ENCODE measurements at places on chromosomes 7 and 10.

- DNase-seq = no peak
Measured at GRCh38 chr7:36440880-36441279, 51.2 kb downstream of the ANLN start.

- no peak for DNase-seq
Measured at GRCh38 chr10:75048669-75049098, 62.8 kb upstream of the SAMD8 start.

GRCh38 chr7:153030976-153031375 lies 271.4 kb downstream of the ACTR3B start:
- no peak for DNase-seq

DNA sequence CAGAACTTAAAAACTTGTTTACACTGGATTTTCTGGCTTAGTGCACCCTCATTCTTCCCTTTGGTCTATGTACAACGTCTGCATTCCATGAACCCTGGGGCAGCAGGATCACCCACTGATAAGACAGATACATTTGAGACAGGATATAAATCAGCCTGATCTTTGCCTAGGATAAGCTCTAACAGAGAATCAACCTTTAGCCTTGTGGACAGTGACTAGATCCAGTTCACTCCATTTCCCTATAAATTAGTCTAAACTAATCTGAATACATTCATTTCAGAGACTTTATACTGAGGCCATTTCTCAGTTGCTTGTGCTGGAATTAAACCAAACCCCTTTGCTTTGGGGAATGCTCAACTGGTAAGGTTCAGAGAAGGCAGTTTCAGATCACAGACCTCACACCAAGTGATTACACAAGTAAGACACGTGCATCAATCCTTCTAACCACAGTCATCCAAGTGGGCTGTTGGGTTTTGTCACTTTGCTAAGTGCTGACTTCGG lies 639.8 kb upstream of the FZD8 start:
- no peak for DNase-seq

- no peak for DNase-seq
Measured at GRCh38 chr10:792083-792791, 102.8 kb upstream of the DIP2C start.

DNA sequence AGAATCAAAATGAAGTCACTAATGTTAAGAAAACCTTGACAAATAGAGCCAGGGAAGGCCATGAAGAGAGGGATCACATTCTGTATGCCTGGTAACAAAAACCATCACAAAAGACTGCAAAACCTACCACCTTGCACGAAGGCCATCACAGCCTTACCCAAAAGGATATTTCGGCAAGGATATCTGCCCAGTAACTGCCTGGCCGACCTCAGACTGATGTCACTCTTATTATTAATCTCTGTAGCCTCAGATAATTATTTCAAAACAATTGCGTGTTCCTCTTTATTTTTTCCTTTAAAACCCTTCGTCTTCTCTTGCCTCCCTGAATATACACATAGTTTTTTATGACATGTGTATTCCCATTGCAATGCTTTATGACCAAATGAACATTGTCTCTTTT lies 52.5 kb downstream of the CDC14C start:
- DNase-seq = no peak

DNA sequence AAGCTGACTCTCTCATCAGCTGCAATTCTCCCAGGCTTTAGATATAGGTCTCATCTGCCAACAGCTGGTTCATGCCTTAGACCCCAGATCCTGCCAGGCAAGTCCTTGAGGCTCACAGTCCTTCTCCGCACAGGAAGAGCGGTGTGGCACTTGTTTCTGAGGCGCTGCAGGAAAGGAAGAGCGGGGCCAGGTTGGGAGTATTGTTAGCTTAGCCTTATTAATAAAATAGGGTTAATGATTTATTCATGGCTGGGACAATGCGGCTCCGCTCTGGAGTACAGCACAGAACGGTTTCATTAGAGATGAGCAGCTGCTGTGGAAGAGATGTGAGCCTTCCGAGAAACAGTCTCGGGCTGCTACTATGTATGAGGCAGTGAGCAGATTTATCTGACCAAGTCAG lies 78.1 kb downstream of the FZD1 start:
- no peak for DNase-seq

DNA sequence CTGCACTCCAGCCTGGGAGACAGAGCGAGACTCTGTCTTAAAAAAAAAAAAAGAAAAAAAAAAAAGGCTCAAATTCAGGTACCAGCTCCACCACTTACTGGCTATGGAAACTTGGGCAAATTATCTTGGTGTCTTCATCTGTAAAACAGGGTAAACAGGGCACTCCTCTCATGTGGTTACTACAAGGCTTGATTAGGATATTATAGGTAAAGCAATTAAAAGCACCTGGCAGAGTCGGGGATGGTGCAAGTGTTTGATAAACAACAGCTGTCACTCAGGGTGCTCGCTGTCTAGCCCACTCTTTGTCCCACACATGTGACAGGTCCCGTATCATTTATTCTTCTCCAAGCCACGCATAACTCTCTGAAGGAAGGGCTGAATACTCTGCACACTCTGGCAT lies 96.9 kb downstream of the SORBS1 start:
- DNase-seq = no peak

- DNase-seq = no peak
Measured at GRCh38 chr10:7412237-7412927, 1.5 kb upstream of the SFMBT2 start.

DNA sequence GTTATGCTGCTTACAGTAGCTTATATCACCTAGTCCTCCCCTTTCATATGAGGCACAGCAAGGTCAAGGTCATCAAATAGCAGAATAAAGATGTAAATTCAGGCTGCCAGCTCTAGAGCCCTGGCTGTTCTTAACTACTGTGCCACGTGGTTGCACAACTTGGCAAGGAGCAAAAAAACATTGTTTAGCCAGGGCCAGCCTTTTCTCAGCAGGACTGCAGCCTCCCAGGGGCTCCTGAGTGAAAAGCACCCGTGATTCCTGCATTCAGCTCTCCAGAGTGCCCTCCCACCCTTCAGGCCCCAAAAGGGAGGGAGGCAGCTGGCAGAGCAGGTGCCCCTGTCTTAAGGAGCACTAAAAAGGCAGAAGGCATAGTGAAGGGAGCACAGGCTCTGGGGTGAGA lies 31.8 kb upstream of the TM9SF3 start:
- no peak for DNase-seq

DNA sequence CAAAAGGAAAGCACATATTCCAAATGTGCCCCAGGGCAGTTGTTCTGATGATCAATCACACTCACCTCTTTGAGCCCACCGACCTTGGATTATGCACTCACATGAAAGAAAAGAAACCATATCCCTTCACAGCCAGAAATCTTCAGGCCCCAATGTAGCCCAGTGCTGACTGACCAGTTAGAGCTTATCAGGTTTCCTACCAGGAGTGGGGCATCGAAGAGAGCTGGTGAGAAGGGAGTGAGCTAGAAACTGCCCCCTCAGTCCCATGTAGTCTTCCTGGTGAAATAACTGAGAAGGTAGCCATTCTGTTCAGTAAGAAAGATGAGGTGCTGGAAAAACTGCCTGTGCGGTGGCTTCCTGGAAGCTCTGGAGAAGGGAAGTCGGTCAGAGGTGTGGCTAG lies 32.2 kb downstream of the NRCAM start:
- no peak for DNase-seq

DNA sequence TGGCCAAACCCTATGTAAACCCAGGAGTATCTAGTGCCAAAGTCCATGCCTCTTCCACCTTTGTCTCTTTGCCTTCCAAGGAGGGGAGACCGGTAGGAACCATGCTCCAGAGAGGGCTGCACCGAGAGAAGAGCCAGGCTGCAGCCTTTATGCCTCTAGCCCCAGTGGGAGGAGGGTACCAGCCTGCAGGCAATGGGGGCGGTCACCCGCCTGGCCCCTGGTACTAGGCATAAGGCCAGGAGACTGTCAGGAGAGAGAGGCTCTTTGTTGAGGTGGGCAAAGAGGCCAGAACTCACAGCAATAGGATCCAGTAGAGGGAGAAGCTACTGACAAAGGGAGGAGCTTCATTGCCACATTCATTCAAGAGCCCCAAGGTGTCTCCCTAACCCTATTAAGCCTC lies 146.6 kb upstream of the PDE1C start:
- no peak for DNase-seq

GRCh38 chr10:55273946-55274345 lies 472.9 kb upstream of the PCDH15 start:
- DNase-seq = no peak

- DNase-seq = no peak
Measured at GRCh38 chr10:91643700-91644099, 10.8 kb upstream of the PPP1R3C start.

DNA sequence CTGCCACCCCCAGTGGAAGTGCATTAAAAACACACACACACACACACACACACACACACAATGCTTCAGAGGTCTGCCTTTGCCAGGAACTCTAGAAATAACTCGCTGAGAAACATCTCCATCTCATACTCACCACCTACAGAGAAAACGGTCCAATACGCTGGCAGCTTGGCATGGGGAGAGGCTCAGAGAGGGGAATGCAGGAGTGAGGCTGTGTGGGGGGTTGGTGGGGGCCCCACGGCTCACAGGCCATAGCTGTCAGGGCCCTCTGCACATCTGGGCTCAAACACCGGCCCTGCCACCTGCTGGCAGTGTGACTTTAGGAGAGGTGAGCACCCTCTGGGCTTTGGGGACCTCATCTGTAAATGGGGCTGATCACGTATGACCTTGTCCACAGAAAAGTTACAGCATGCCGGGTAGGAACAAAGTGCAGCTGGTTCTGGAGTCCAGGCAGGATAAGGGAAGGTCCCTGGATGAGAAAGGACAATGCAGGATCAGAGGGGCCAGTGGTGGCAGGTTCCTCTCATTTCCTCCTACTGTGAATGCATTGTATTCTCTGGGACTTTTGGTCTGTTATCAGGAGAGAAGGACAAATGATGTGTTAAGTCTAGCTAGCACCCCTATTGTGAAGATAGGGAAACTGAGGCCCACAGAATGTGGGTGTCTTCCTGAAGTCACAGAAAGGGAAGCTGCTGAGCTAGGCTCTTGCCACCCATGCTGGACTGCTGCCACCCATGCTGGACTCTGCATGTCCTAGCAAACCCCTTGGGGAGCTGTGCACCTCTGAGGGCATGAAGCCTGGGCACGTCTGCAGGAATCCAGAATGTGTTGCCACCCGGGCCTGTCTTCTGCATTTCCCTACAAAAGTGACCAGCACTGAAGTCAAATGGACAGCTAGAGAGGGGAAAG lies 404.6 kb downstream of the RPS24 start:
- DNase-seq = no peak

GRCh38 chr10:75159519-75159918 lies 48.1 kb downstream of the SAMD8 start:
- DNase-seq = no peak

GRCh38 chr10:74738985-74739567 lies 87.3 kb upstream of the KAT6B start:
- no peak for DNase-seq

DNA sequence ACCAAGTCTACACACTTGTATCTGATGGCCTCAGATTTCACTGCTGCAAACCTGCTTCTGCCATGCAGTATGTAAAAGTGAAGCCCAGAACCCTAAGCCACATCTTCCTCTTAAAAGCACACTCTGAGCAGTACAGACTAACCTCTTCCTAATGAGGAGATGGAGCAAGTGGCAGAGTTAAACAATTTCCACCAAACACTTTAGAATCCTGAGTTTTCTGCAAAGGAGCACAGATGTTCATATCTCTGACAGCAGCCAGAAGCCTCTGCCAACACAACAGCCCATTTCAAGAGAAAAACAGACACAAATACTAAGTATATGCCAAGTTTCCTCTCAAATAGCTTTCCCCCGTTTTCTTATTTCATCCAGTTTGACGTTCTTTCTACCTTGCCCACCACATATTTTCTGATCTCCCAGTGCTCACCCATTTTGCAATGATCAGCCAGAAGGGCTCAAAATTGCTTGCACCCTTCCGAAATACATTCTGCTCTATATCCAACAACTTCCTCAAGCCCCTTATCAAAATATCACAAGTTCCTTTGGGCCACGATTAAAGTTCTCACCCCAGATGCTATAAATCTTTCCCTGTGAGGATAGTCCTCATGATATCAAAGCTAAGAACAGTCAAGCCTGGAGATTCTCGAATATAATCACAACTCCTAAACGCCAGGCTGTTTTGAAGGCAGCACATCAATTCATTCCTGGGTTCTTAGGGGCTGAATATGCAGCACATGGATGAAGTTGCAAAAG lies 27.5 kb downstream of the ELMO1 start:
- no peak for DNase-seq

DNA sequence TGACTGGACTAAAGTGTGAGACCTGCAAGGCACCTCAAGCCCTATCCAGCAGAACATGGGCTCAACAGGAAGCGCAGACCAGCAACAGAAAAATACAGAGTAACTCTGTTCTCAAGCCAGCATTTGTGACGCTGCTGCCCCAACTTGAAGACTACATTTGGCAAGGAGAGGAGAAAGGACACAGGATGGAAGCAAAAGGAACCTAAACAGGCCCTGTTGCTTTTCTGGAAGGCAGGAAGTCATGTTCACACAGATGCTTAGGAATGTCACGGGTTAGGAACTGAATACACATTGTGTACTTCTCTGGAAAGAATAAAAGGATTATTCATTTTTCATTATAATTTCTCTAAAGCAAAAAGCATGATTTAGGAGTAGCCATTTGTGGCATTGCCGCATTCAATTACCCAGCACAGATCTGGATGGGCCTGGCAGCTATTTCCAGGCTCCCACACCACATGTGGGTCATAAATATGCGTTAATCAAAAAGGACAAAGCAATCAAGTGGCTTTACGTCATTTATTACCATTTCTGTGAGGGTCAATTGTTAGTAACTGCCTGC lies 19.8 kb upstream of the TOMM7 start:
- no peak for DNase-seq

- DNase-seq = no peak
Measured at GRCh38 chr10:69802424-69803161, 887 bp downstream of the COL13A1 start.

- no peak for DNase-seq
Measured at GRCh38 chr7:113804475-113805095, 114.2 kb downstream of the PPP1R3A start.

GRCh38 chr10:52479567-52479966 lies 165.5 kb downstream of the DKK1 start:
- DNase-seq = no peak

DNA sequence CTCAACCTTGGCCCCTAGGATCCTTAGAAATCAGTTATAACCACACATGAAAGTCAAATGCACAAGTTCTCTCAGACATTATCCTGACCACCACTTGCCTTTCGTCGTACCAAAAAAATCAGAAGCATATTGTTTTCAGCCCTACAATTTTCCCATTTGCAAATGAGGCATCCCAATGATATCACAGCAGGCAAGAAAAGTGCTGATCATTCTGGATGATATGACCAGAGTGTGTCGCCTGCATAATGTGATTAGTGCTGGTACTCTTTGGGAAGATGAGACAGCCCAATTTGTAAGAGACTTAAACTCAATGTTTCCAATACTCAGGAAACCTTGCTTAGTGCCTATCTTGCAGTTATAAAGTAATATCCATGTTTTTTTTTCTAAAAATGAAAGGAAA lies 168.0 kb downstream of the SORCS1 start:
- DNase-seq = no peak
